ENCODE measurements at places on chromosomes 7 and 10. TPM values are rescaled to one million over a fixed set of nuclear protein-coding genes. Genes with fewer than 3 reads are reported as not detected.

Gene MEOX2
- not detected for total RNA-seq

Gene MEIG1
- 1.3 TPM for total RNA-seq

Gene ARHGAP22
- total RNA-seq, result not detected

Gene CRYGN
- 0.35 TPM for total RNA-seq

Gene TSPAN33
- total RNA-seq, result 0.48 TPM

Gene CHAT
- not detected for total RNA-seq

Gene ITIH2
- total RNA-seq, result not detected

Gene CPEB3
- 2.8 TPM for total RNA-seq

Gene TMEM72
- total RNA-seq, result not detected

Data from activated CD4-positive, alpha-beta memory T cell treated with anti-CD3 and anti-CD28 coated beads, Interleukin-2, amount 10 ng/mL, durations not matched to agents 7 days and 5 days (primary cell).